ENCODE measurements at places on chromosomes 2 and 18.

GRCh38 chr2:201953880-201954279 lies 79.8 kb upstream of the FZD7 start:
- DNase-seq: no peak

GRCh38 chr2:98768384-98769113 lies 37.6 kb upstream of the MGAT4A start:
- DNase-seq: no peak

DNA sequence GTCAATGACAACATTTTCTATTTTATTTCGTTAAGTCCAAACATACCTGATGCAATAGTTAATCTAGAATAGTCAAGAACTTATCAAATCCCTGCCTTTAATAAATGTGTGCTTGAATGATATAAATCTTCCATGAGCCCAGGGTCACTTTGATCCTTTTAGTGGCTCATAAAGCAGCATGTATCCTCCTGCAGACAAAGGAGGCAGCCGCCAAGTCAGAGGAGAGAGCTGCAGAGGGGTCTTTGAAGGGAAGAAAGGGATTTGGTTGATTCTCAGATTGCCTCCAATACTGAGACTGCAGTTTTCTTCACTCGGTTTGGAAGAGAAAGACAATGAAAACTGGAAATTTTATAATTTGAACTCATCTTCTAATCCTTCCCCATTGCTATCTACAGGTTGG lies 378.4 kb upstream of the PIK3C3 start:
- no peak for DNase-seq

- DNase-seq: no peak
Measured at GRCh38 chr2:123597988-123598387, 427.1 kb upstream of the CNTNAP5 start.

- no peak for DNase-seq
Measured at GRCh38 chr2:218888341-218888740, 7.7 kb downstream of the WNT10A start.

GRCh38 chr2:10392951-10393639 lies 55.0 kb downstream of the ODC1 start:
- no peak for DNase-seq

- DNase-seq: no peak
Measured at GRCh38 chr2:169485650-169486138, 6.4 kb downstream of the BBS5 start.

Data from NCI-H1436 (cell line).